ENCODE measurements at places on chromosomes 5 and 9.

DNA sequence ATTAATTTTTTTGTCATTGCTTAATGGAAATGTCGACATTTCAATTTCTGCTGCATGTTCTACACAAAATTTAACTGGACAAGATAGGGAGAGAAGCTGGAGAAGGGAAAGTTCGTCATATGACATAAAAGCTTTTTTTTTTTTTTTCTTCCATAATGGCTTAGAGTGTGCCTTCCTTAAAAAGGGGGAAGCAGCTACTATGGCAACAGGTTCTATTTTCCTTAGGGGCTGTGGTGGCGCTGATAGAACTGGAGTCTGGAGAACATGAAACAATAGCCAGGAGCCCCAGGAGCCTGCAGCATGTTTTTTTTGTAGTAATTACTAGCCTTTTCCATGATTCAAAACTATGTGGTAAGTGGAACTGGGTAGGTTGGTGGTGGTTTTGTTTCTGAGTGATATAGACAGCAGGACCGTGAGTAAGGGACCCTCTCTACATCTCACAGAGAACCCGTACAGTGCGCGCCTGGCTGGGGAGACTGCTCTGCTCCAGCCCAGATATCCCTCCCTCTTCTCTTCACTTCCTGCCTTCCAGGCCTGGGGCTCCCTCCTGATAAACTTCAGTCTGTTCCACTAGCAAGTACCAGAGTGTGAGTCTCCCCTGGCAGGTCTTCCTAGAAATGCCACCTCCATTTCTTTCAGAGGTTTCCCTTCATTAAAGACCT, 301.6 kb downstream of the NR3C1 start:
- no peak for DNase-seq

GRCh38 chr5:180642181-180642775, 7.1 kb downstream of the FLT4 start:
- DNase-seq, result no peak

- no peak for DNase-seq
These were observed 80.7 kb downstream of the GLDC start for GRCh38 chr9:6564868-6565267.

DNA sequence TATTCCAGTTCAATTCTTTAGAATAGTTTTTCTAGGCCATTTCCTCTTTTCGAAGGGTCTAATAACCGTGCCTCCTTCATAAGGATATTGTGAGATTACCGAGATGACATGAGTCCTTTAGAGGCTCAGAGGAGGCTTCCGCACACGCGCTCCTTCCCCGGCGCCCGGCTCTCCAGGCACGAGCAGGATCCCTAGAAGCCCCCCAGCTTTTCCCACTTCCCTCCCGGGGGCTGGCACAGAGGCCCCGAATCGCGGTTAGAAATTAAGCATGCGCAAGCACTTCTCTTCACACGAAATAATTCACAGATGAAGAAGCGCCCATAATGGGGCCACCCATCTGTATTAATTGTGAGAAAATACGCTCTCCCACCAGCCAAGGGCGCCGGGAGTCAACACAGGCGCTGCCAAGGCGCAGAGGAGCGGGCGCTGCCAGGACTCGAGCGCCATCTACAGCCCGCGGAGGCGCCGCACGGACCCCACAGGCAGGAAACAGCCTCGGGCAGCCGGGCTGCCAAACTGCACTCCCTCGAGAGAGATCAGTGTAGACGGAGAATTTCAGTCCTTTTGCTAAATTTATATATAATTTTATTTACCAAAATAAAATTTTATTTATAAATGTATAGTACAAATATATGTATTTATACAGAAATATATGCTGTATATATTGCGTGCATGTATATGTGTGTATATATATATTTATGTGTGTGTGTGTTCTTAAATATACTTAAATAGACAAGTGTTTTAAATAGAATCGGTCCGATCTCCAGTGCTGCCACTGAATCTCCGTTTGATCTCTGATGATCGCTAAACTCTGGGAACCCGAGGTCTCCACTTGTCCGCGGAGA, 258.1 kb upstream of the NFIL3 start:
- peak; percentile 72 for DNase-seq

- no peak for DNase-seq
These were observed 1.0 kb upstream of the MCC start for GRCh38 chr5:113489299-113489698.

DNA sequence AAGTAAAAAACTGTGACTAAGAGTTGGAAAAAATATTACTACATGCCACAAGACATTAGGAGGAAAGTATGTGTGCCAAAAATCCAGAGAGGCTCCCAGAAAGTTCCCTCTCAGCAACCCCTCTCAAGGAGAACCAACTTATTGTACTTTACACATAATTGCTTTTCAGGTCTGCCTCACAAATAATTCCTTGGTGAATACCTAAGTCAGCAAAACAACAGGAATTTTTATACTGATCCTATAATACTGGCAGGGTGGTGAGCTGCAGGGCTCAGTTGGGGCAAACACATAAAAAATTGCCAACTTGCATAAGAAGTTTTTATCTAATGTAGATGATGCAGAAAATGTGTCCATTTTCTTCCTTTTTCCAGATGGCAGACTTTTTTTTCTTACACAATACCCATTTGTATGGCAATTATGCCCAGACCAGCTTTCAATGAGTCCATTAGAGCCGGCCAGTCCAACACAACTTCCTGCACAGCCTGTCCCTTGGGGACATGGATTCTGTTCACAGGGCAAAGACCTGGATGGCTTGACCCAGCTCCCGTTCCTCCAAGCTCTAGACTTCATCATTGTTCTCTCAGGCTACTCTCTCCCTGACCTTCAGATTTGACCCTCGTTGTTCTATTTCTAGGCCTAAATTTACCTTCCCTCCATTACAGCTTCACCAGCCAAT, 31.3 kb downstream of the MARCHF3 start:
- DNase-seq, result no peak

DNA sequence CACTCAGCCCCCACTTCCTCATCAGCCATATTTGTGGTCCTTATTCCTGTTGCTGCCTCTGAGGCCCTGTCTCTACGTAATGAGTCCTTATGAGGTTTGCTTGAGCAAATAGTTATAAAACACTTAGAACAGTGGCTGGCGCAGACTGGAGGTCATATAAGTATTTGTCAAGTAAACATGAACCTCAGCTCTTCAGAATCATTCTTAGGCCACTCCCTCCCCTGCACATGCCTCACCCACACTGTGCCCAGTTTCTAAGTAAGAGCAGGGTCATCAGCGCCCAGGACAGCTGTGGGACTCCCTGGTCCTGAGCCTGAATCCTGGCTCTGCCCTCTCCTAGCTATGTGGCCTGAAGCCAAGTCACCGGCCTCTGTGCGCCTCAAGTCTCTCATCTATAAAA, 4.0 kb downstream of the ST6GALNAC4 start:
- no peak for DNase-seq
